SHP77 treated with DMSO at 0.1 percent for 48 hours (cell line): ENCODE measurements at places on chromosomes 7 and 10.
A peak's percentile ranks its signal among the peaks of the same experiment; 100 is the strongest.

DNA sequence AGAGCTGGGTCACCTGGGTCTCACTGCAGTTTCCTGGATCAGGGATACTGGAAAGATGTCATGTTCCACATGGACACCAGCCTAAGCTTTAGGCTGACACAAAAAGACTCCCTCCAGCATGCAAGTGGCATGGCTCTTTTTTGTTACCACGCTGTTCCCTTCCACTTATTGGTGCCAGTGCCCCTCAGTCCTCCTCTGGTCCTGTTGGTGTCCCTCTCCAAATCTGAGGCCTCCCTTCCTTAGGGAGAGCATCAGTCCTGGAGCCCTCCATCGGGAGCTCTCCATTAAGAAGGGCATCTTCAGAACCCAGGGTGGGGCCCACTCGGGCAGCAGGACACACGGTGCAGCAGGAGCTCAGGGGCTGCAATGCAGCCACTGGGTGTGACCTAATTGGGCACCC lies 76.1 kb upstream of the LRRC18 start:
- no peak for DNase-seq

GRCh38 chr7:139557857-139558581 lies 34.5 kb downstream of the CLEC2L start:
- no peak for DNase-seq

DNA sequence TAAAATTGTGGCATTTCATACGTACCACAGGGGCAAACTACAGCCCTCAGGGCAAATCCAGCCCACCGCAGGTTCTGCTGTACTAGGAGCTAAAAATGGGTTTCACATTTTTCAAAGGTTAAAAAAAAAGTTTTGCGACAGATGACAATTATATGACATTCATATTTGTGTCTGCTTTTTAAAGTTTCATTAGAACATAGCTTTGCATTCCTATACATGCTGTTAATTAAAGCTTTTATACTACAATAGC lies 758 bp upstream of the PNPLA8 start:
- no peak for DNase-seq

- DNase-seq: peak; percentile 73
Observed at GRCh38 chr7:70072220-70072619, 473.9 kb downstream of the AUTS2 start.

GRCh38 chr10:73759512-73760115 lies 15.4 kb downstream of the SEC24C start:
- no peak for DNase-seq

GRCh38 chr7:16727736-16728135 lies 25.8 kb upstream of the TSPAN13 start:
- no peak for DNase-seq

- DNase-seq: no peak
Observed at GRCh38 chr10:32985775-32986350, 27.8 kb upstream of the ITGB1 start.

DNA sequence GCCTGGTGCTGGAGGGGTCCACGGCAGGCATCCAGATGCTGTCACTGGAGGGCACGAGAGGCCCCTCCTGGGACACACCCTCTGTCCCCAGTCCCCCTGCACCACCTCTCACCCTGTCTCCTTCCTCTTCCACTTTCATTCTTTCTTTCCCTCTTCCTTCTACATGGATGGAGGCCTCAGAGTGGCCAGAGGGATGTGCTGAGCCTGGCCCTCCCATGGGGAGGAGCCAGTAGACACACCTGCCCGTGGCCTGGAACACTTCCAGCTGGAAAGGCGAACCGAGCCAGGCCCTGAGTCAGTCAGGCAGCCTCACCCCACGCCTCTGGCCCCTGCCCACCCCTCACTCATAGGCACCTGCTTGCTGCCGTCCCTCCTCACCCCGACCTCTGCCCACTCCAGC lies 55.9 kb upstream of the MXI1 start:
- DNase-seq: peak; percentile 46

DNA sequence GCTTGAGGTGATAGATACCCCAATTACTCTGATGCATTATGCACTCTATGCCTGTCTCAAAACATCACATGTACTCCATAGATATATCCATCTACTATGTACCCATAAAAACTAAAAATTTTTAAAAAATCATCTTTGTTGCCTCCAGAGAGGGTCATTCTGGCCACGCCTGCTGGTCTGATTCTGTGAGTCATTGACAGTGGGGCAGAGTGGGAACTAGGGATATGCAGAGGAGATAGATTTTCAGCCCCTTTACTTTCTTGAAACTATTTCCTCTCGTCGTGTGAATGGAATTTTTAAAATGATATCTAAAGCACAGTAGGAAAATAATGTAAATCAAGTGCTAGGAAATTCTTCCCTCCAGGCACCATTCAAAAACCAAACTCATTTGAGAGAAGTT lies 715.0 kb upstream of the NRP1 start:
- no peak for DNase-seq

DNA sequence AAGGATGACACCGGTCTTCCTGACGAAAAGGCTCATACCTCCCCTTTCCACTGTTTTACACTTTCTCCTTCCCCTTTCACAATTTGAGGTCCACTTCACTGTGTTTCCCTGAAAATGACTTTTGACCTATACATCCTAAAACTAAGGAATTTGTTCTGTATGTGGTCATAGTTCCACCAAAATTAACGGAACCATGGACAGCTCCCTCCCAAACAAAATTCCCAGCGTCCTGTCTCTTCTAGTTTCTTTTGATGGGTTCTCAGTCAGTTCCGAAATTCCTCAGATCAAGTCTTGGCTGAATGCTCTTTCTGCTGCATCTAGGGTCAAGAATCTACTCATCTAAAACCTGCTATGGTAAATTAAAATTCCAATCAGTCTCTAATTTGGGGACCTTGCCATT lies 1191.9 kb downstream of the CNTNAP2 start:
- no peak for DNase-seq

DNA sequence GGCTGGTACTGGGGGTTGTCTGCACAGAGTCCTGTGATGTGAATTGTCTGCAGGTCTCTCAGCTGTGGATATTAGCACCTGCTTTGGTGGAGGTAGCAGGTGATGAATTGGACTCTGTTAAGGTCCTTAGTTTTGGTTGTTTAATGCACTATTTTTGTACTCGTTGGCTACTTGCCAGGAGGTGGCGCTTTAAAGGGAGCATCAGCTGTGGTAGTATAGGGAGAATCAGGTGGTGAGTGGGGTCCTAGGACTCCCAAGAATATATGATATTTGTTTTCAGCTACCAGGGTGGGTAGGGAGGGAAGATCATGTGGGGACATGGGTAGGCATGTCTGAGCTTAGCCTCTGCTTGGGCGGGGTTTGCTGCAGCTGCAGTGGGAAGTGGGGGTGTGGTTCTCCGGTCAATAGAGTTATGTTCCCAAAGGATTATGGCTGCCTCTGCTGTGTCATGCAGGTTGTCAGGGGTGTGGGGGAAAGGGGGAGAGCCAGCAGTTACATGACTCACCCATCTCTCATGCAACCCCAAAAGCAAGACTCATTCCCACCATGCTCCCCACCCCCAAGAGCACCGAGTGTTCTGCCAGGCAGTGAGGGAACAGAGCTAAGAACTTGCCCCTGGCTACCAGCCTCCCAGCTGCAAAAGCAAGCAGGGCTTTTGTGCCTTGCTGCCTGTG lies 53.7 kb upstream of the ZNF273 start:
- DNase-seq: peak; percentile 92

GRCh38 chr7:112744818-112745217 lies 45.4 kb downstream of the TMEM168 start:
- no peak for DNase-seq

- DNase-seq: peak; percentile 51
Observed at GRCh38 chr7:29146057-29146706, at the start of gene CPVL. Gene CPVL, minus strand, starts transcription at chr7:29146537. Its CDS starts 25,476 bp downstream, at chr7:29121061.

GRCh38 chr10:108230478-108231170 lies 1066.1 kb upstream of the SORCS1 start:
- DNase-seq: no peak

GRCh38 chr7:2824678-2825461 lies 19.2 kb downstream of the GNA12 start:
- DNase-seq: no peak

GRCh38 chr7:54550471-54550870 lies 8.3 kb downstream of the VSTM2A start:
- no peak for DNase-seq

- DNase-seq: no peak
Observed at GRCh38 chr7:87060288-87060537, 759 bp upstream of the ELAPOR2 start.

GRCh38 chr7:106064771-106065574 lies 47.1 kb downstream of the SYPL1 start:
- DNase-seq: no peak

DNA sequence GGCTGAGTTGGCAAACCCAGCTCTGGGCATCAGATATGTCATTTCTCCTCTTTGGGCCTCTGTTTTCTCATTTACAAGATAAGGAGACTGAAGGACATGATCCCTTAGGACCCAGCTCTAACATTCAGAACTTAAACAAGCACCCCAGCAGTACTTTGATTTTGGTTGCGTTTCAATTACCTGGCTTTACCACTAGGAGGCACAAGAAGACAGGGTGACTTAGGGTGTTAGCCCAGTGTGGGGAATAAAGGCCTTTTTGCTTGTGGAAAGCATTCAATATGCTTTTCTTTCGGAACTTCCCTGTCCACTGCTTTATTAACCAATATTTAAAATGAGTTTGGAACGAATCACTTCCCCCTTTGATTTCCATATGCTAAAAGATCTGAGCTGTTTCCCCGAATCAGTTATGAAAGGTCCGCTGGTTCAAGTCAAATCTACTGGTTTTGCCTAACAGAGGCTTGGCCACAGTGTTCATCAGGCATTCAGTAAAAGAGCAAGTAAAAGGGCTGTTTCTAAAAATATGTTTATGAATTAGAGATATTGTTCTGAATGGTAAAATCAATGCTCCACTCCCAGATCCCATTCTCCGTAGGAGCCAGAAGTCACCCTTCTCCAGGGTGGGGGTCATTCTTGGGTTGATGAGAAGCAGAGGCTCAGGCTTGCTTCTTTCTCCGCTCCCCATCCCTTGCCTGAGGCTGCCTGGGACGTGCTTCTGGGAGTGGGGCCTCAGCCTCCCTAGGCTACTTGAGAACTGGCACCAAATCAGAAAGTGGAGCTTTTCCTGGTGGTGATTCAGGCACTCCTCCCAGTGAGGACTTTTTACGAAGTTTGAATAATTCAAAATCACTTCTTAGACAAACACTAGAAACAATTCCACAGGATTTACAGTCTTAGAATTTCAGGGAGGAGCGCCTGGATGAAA lies 105.5 kb downstream of the MYOF start:
- peak; percentile 77 for DNase-seq

- DNase-seq: no peak
Observed at GRCh38 chr10:111923032-111923431, 260.5 kb downstream of the GPAM start.

DNA sequence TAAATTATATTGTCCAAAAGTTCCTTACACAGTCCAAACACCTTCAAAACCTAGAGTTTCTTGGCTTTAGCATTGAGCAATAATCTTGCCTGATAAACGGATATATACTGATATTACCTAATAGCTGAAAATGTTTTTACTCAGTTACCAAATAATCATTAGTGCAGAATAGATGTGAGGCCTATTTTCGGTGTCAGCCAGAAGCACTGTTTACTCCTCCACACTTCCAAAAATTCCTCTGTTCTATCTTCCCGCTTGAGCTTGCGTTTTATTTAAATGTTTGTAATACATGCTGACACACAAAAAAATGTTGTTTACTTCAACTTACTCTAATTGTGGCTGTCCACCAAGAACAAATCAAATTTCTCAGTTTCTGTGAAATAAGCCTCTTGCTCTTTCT lies 606.2 kb upstream of the TEX47 start:
- DNase-seq: no peak

GRCh38 chr10:132064082-132064755 lies 1.5 kb upstream of the JAKMIP3 start:
- DNase-seq: no peak

DNA sequence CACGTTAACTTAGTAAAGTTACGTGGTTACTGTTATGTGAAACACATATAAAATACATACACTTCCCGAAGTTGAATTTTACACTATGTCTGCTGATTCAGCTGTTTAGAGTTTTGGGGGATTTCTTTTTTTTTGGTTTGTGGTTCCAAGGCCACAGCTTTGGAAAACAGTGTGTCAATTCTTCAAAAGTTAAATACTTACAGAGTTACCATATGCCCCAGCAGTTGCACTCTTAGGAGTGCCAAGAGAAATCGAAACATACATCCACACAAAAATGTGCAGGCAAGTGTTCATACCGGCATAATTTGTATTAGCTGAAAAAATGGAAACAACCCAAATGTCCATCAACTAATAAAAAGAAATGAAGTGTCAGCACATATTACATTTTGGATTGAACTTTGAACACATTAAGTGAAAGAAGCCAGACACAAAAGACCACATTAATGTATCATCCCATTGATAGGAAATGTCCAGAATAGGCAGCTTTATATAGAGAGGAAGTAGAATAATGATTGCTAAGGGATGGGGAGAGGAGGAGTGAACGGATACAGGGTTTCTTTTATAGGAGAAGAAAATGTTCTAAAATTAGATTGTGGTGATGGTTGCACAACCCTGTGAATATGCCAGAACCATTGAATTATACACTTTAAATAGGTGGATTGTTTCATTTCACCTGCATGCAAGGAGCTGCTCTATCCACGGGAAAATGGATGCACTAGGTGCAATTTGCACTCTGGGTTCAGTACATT lies 17.6 kb downstream of the APBB1IP start:
- DNase-seq: no peak

DNA sequence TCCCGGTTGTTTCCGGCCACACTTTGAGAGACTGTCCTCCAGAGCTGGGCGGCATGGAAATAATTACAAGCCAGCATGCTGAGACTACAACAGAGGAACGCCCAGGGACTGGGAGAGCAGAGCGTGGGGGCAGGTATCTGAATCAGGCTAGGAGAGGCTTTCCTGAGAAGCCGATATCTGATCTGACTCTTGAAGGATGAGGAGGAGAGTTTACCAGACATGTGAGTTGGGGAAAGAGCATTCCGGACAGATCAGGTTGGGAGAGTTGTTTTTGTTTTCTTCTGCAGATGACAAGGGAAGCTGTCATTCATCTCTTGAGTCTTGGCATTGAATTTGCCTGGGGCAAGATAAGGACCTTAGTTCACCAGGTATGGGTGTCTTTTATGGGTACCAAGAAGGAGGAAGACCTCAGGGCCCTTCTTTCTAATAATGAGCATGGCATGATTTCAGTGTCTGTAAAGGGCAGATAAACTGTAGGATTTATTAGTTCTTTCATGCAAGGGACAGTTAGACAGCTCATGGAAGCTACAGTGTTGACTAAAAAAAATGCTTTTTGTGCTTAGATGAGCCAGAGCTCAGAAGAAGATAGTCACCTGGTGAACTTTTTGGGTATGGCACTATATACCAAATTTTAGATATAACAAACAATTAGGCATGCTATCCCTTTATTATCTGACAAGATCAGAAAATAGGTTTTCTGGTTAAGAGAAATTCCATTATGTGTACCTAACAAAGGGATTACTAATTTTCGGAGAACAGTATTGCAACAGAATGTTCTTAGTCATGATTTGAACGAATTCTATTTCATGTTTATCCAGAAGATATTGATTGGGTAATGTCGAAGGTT lies 36.2 kb downstream of the WBP1L start:
- DNase-seq: no peak
